ENCODE measurements at places on chromosomes 6 and 20. TPM values are rescaled to one million over a fixed set of nuclear protein-coding genes. Genes with fewer than 3 reads are reported as not detected.

- no peak for DNase-seq
These were observed 916 bp downstream of the PABPC1L start for GRCh38 chr20:44910690-44911262.

The SLC25A27 gene
- 0.02 TPM for total RNA-seq

GRCh38 chr20:53580376-53581111 is 13.1 kb downstream of the ZNF217 start:
- peak; percentile 30 for DNase-seq

DNA sequence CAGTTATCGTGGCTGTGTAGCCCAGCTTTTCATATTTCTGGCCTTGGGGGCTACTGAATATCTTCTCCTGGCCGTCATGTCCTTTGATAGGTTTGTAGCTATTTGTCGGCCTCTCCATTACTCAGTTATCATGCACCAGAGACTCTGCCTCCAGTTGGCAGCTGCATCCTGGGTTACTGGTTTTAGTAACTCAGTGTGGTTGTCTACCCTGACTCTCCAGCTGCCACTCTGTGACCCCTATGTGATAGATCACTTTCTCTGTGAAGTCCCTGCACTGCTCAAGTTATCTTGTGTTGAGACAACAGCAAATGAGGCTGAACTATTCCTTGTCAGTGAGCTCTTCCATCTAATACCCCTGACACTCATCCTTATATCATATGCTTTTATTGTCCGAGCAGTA is 475 bp downstream of the OR2B6 start:
- no peak for DNase-seq

The OVOL2 gene
- not detected for total RNA-seq

The SYNGAP1 gene
- 2.5 TPM for total RNA-seq

- DNase-seq, result no peak
These were observed 440.4 kb downstream of the COL12A1 start for GRCh38 chr6:74765486-74765885.

DNA sequence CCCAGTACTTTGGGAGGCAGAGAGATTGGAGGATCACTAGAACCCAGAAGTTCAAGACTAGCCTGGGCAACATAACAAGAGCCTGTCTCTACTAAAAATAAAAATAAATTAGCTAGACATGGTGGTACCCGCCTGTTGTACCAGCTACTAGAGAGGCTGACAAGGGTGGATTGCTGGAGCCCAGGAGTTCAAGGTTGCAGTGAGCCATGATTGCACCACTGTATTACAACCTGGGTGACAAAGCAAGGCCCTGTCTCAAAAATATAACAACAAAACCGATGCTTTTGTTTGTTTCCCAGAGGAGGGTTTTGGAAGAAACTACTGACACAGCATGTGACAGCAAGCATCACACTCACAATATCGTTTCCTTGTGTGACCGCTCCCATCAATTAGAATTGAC is 119.6 kb downstream of the TSHZ2 start:
- DNase-seq, result no peak

GRCh38 chr6:31558631-31559500 is 11.5 kb downstream of the NFKBIL1 start:
- DNase-seq, result peak; percentile 39

DNA sequence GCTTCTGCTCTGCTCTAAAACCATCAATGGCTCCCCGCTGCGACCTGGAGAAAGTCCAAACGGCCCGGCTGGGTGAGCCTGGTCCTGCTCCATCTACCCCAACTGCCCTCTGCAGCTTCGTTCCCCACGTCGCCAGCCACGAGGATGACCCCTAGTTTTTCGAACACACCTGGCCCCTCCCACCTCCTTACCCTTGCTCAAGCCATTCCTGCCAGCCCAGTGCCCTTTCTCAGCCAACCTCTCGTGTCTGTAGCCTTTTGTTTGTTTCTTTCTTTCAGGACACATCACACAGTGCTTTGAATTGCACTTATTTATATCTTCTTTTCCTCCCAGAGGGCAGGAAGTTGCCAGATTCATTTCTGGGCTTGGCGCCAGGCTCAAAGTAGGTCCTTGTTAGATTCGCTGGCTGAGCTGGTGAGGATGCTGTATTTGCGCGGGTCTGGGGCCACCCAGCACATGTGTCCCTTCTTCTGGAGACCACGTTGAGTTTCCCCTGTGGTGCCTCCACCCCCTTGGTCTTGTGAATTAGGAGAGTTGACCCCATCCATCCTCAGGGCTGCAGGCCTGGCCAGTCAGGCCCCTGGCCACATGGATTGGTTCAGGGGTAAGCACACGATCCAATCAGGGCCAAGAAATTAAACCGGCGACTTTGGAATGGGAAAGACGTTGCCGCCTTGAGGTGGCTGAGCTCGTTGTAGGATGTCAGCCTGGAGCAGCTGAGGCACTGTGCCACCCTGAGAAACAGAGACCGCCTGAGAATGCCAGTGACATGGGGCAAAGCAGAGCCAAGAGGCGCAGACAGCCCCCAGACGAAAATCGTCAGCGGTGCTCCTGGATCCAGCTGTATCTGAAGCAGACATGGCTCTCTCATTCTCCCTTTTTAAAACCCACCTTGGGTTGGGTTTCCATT is 156.0 kb downstream of the CEBPB start:
- peak; percentile 85 for DNase-seq

The ANKRD66 gene
- total RNA-seq, result not detected

The SLC12A5 gene
- 3.4 TPM for total RNA-seq

GRCh38 chr6:26202811-26203583 is 115.8 kb downstream of the HFE start:
- DNase-seq, result no peak

- no peak for DNase-seq
These were observed 133.9 kb downstream of the MYLK4 start for GRCh38 chr6:2616811-2617210.

DNA sequence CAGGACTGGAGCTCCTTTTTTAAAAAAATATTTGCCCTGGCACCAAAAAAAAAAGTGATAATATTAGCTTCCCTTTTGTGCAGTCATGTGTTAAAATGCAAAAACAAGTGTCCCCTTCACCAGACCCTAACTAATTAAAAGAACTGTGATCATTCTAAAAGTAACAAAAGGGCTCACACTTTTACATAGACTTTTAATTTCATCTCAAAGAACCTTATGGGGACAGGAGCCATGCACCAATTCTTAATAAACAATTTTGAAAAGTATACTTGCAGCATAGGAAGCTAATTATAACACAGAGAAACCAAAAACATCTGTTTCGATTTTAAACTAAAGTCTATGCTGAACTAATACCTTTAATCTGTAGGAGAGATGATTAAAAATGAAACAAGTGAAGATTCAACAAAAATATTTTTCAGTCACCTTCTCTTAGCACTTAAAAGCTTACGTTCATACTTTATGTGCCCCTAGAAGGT is 17.3 kb downstream of the STX7 start:
- no peak for DNase-seq

DNA sequence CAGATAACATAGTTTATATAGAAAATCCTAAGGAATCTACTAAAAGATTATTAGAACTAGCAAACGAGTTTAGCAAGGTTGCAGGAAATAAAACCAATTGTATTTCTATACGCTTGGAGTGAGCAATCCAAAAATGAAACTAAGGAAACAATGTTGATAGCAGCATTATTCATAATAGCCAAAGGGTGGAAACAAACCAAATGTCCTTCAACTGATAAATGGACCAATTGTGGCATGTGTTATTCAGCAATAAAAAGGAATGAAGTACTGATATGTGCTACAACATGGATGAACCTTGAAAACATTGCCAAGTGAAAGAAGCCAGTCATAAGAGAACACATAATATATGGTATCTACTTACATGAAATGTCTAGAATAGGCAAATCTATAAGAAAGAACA is 101.0 kb upstream of the VSTM2L start:
- no peak for DNase-seq

The SLC24A3 gene
- total RNA-seq, result not detected

The ADGRF4 gene
- 1.5 TPM for total RNA-seq

- DNase-seq, result no peak
These were observed 495 bp downstream of the FAM83B start for GRCh38 chr6:54846857-54847674.

The ADRM1 gene
- 402 TPM for total RNA-seq

Data from A172 (cell line).